Brain microvascular endothelial cell (primary cell): ENCODE measurements at places on chromosomes 2 and 18.

- DNase-seq, result no peak
Observed at GRCh38 chr2:118241128-118241527, 152.9 kb downstream of the INSIG2 start.

GRCh38 chr2:240560480-240561324 lies 545 bp downstream of the DUSP28 start:
- peak; percentile 97 for DNase-seq

- DNase-seq, result no peak
Observed at GRCh38 chr2:143117225-143117624, 12.0 kb upstream of the ARHGAP15 start.

- no peak for DNase-seq
Observed at GRCh38 chr2:138572318-138572717, 70.7 kb downstream of the SPOPL start.

DNA sequence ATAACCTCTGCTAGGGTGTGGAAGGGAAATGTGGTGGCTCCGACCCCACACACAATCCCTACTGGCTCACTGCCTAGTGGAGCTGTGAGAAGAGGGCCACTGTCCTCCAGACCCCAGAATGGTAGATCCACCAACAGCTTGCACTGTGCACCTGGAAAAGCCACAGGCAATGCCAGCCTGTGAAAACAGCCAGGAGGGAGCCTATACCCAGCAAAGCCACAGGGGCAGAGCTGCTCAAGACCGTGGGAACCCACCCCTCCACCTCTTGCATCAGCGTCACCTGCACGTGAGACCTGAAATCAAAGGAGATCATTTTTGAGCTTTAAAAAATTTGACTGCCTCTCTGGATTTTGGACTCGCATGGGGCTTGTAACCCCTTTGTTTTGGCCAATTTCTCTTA lies 249.0 kb upstream of the CDH2 start:
- DNase-seq, result no peak

GRCh38 chr2:71503837-71504236 lies 50.5 kb downstream of the DYSF start:
- peak; percentile 42 for DNase-seq

- DNase-seq, result no peak
Observed at GRCh38 chr18:62834715-62835114, 119.4 kb downstream of the PHLPP1 start.

DNA sequence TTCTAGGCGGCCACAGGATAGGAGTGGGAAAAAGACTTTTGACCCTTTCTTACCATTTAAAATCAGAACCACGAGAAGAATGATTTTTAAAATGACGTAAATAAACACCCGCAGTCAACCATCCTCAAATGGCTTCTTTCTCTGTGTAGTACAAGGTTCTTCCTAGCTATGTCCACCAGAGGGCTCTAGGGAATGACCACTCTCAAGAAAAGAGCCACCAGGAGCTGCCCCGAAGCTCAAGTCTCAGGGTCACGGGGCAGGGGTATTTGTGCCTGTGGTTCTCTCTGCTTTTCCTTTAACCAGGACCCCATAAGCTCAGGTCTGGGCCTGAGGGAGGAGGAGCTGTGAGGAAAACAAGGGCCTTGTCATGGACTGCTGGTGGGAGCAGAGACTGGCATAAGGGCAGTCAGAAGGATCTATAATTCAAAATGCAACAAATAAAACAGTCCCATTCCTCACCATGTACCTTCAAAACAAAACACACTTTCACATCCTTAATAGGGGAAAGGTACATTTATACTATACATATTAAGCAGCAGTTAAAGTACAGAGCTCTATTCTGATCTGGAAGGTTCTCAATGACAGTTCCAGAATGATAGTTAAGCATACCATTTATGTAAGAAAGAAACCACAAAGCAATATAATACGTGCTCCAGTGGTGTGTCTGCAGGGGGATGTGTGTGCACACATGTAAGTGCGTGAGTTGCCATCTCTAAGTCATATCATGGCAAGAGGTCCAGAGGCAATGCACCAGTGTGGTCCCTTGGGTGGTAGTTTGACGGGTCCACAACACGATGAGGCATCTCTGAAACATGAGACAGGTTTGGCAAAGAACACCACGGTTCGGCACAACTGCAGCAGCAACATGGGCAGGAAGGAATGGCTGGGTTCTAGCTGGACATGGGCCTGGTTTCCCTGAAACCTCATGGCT lies 18.6 kb downstream of the LYPD1 start:
- DNase-seq, result peak; percentile 73

- no peak for DNase-seq
Observed at GRCh38 chr2:26678035-26678434, 14.5 kb upstream of the KCNK3 start.

DNA sequence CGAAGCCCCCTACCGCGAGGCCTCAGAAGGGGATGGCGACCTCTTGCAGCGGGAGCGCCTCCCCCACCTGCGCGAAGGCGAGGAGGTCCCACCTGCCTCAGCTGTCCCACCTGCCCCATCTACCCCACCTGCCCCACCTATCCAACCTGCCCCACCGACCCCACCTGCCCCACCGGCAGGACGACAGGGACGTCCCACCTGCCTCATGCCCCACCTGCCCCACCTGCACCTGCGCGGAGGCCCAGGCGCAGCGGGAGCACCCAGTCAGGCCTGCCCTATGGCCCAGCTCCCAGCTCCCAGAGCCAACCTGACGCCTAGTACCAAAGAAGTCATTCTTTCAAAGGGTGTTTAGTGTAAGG lies 489.1 kb upstream of the SMIM21 start:
- no peak for DNase-seq

GRCh38 chr2:171430516-171431410 lies 3.0 kb downstream of the METTL8 start:
- no peak for DNase-seq

DNA sequence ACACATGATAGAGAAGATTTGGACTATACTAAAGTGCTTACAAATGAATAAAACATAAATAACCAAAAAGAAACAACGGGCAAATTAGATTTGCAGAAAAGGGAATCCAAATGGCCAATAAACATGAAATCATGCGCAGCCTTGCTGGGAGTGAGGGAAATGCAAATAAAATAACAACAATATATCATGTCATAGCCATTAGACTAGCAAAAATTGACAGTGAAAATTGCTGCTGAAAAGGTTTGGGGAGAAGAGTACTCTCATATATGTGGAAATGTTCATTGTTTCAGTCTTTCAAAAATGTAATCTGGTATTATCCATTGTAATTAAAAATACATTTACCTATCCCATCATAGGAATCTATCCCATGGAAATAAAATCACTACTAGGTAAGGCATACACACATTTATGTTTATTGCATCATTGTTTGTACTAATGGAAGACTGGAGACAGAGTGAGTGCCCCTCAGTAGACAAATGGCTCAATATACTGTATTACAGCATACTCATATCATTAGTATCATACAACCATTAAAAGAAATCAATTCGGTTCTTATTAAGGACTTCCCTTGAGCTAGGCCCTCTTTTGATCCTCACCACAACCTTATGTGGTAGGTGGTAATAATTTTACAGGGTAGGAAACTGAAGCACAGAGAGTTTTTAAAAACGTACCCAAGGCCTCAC lies 94.1 kb upstream of the MSTN start:
- DNase-seq, result no peak

DNA sequence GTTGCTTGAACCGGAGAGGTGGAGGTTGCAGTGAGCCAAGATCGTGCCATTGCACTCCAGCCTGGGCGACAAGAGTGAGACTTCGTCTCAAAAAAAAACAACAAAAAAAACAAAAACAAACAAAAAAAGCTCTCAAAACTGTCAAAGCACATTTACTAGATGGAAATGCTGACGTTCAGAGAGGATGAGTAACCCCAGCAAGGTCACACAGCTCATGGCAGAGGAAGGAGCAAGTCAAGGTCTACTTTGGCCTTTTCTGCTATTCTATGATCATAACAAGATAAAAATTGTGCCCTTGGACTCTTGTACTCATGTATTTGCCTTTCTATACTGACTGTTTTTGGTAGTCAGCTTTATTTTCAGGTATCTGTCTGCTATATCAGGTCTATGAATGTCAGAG lies 109.5 kb downstream of the ARL6IP6 start:
- DNase-seq, result no peak

- no peak for DNase-seq
Observed at GRCh38 chr2:10282611-10283105, 20.0 kb upstream of the HPCAL1 start.

DNA sequence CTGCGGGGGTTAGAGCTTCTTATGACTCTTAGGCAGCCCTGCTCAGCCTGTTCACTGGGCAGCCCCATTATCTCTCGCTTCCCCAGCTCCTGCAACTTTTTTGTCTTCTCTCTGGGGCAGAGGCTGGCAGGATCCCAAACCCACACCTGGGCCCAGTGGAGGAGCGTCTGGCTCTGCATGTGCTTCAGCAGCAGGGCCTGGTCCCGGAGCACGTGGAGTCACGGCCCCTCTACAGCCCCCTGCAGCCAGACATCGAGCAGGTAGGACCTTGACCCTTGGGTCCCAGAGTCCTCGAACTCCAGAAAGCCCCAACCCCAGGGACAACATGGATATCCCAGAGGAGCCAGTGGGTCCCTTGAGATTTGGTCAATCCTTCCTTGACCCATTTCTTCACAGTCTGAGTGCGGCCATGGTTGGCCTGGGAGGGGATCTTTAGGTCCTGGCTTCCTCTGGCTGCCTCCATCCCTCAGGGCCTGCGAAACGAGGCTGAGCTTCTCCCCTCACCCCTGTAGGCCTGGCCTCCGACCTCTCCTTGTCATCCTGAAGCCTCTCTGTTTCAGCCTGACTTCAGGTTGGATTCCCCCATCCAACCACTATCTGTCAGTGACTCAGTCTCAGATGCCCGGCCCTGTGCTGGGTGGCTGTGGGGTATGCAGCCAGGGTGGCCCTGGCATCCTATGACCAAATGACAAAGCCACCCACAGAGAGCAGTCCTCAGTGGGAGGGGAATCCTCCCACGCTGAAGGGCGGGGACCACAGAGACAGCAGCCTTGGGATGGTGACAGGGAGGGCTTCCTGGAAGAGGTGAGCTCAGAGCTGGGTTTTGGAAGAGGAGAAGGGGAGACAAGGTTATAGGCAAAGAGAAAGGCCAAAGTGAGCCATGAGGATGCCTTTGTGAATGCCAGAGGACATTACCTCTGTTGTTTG lies 214.2 kb downstream of the DYSF start:
- DNase-seq, result no peak

DNA sequence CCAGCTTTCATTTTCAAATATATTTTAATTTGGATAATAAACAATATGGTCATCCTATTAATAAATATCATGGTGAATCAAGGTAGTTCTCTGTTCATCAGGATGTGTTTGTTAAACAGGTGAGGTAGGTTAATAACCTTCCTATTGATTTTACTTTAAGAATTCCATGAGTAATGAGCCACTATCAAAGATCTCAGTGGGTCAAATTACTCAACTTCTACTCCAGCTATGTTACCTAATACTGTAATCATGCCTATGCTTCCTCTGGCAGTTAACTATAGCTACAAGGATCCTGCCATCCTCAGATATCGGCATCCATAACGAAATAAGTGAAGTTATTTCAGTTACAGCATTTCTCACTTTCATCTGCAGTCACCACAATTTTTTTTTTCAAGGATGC lies 289.6 kb upstream of the SLC8A1 start:
- no peak for DNase-seq

- DNase-seq, result no peak
Observed at GRCh38 chr2:44168681-44169154, at the start of gene PPM1B. TSS of gene PPM1B (plus strand) at chr2:44168875. CDS start at chr2:44201200, 32,325 bp downstream.

GRCh38 chr2:10303694-10304378 lies 1.1 kb downstream of the HPCAL1 start:
- DNase-seq, result no peak

DNA sequence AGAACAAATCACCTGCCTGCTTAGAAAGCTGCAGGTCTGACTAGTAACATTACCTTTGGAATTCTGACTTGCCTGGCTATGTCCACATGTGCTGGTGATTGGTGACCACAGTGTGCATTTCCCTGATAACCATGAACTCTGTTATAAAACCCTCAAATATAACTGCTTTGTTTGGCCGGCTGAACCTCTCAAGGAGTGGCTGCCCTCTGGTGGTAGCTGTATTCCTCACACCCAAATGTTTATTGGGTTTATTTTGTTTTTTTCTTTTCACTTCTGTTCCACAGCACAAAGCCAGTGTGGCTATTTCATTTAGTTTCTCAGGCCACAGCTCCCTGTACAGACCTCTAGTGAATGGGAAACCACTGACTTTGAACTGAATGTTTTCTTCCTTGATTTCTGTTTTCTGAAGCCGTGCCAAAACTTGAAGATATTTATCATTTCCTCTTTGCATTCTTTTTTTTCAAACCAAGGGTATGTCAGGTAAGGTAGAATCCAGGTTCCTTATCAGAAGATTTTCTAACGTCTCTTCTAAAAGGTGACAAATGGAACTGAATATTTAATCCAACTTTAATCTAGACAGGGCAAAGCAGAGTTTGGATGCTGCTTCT lies 549.0 kb upstream of the VRK2 start:
- DNase-seq, result peak; percentile 63

DNA sequence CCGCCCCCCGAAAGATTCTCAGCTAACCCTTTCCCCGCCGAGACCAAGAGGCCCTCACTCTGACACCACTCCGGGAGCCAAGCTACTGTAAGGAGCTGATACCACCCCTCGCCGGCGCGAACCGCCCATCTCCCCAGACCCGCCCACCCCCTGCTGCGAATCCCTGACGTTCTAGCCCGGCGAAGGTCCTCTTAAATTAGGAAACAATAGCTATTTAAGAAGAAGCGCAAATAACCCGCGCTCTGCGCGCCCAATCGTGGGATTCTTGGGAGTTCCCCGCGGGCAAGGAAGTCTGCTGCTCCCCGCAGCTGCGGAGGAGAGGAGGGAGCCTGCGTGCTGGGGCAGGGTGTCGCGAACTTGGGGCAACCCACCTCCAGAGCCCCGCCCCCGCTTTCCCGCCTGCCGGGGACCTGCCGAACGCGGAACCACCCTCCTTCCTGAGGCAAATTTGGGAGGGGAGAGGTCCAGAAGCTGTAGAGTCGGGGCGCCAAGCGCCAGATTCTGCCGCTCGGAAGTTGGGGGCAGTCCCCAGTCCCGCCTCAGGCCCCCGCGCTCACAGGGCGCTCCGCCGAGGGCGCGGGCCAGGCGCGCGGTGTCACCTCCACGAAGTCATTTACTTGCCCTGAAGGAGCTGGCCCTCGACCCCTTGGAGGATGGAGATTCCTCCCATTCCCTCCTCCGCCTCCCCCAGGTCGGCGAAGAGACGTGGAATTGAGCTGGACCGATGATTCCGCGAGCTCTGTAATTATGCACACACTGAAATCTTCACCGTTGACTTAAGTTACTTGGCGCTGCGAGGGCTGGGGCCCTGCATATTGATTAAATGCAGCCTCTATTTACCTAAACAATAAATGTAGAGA lies 8.4 kb upstream of the SP9 start:
- DNase-seq, result no peak

- no peak for DNase-seq
Observed at GRCh38 chr2:48120112-48120511, 213.8 kb upstream of the FBXO11 start.

GRCh38 chr18:29351171-29351570 lies 1174.2 kb upstream of the CDH2 start:
- DNase-seq, result no peak

DNA sequence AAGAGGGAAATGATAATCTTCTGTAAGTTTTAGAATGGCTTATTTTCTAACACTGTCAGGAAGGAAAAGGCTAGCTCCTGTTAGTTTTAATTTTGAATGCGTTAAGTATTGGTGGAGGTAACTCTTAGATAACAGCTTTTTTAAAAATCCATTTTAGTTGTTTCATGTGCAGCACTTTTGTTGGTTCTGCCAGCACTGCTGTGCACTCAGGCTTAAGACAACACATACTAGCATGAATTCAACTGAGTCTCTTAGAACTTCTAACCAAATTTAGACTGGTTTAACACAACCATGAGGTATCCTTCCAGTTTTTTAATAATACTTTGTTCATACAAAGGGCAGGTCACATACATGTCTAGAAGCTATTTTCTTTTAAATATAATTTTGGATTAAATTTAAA lies 42.4 kb downstream of the ACVR1 start:
- no peak for DNase-seq

GRCh38 chr18:12031181-12031580 lies 49.9 kb downstream of the IMPA2 start:
- DNase-seq, result no peak
